Coronary artery (tissue), 2 donors: ENCODE measurements at places on chromosomes 5 and 9.

DNA sequence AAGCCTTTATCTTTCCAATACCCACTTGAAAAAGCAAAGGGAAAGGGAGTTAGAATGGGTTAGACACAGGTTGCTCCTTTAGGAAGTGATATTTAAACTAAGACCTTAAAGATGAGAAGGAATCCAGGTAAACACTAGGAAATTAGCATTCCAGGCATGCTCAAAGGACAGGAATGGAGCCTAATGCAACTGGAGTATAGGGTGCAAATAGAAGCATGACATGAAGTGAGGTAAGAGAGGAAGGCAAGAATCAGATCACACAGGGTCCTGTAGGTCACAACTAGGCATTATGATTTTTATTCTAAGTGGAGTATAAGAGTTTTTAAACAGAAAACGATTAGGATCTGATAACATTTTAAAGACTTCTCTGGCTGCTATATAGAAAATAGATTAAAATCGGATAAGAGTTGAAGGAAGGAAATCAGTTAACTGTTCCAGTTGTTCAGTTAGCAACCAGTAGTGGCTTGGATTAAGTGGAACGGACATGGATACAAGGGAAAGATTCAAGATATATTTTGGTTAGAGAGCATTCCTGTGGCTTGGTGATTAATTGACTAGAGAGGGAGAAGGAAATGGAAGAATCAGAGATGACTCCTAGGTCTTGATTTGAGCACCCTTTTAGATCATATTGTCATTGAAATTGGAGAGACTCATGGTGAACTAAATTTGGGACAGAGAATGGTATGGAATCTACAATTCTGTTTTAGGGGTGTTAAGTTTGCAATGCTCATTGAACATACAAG, 95.9 kb downstream of the FBXO4 start:
- no peak for DNase-seq

- no peak for DNase-seq
Observed at GRCh38 chr9:6877671-6878161, 119.9 kb downstream of the KDM4C start.

- DNase-seq, result no peak
Observed at GRCh38 chr5:138077064-138077696, 6.7 kb upstream of the WNT8A start.

DNA sequence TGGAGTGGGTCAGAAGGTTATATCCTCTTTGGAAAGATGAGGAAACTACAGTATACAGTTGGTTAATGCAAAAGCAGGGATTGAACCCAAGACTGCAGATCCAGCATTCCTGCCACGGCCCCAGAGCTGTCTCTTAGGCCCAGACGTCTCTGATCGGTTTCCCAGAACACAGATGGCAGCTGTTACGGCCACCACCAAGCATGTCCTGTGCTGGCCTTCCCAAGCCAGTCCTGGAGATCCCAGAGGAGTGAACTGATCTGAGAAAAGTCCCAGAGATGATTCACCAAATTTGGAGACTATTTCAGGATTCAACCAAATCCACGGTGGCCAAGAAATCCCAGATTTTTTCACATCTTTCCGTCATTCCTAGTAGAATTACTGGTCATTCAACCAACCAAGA, 20.1 kb downstream of the TNIP1 start:
- DNase-seq, result no peak

- DNase-seq, result no peak
Observed at GRCh38 chr5:142800776-142801494, 30.8 kb downstream of the ARHGAP26 start.

GRCh38 chr5:93570294-93571113, 10.5 kb downstream of the NR2F1-AS1 start:
- DNase-seq, result no peak

DNA sequence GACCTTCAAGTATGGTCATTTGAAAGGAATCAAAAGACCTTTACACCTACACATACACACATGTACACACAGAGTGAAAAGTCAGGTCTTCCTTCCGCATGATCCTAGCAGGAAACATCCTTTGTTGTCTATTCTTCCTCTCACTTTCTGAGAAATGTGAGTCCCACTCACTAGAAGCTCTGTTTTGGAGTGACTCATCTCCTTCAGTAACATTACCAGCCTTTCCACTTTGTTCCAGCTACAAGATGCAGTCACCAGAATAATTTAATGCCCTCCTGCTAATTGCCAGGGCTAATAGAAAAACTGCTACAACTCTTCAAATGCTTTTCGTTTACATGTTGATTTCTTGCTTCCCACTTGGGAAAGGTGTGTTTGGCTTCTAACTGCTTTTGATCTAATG, 417.3 kb downstream of the RASEF start:
- DNase-seq, result no peak

- DNase-seq, result no peak
Observed at GRCh38 chr5:96590796-96591195, 71.4 kb upstream of the CAST start.

DNA sequence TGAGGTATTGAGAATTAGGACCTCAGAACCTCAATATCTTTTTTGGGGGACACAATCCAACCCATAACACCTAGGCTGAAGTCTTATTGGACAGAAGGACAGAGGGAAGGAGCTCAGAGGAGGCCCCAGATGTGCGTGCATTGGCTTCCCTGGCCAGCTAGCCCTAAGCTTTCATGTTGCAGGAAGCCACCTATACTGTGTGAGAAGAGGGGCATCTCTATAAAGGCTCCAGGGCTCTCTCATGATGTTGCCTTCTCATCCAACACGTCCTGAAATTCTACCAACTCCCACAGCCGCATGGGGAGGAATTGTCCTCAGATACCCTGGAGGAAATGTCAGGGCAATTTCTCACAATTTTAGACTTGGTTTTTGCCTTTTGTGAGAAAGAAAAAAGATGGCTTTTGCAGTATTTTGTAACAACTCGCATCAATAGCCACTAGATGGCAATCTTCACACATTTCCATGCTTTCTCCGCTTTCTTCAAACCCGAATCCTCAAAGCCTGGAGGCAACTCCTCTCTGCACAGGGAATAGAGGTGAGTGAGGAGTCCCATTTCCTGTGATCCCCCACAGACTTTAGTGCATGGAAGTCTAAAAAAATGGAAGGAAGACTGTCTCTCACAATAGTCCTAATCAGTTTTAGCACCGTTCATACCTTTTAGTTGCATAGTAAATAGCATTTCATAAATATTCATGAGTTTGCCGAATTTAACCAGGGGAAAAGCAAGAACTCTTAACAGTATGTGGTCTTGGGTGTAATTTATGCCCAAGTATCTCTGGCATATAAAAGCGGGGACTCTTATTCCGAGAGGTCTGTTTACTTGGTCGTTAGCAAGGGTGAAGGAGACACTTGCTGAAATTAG, 7.4 kb upstream of the PPP3R2 start:
- DNase-seq, result no peak

DNA sequence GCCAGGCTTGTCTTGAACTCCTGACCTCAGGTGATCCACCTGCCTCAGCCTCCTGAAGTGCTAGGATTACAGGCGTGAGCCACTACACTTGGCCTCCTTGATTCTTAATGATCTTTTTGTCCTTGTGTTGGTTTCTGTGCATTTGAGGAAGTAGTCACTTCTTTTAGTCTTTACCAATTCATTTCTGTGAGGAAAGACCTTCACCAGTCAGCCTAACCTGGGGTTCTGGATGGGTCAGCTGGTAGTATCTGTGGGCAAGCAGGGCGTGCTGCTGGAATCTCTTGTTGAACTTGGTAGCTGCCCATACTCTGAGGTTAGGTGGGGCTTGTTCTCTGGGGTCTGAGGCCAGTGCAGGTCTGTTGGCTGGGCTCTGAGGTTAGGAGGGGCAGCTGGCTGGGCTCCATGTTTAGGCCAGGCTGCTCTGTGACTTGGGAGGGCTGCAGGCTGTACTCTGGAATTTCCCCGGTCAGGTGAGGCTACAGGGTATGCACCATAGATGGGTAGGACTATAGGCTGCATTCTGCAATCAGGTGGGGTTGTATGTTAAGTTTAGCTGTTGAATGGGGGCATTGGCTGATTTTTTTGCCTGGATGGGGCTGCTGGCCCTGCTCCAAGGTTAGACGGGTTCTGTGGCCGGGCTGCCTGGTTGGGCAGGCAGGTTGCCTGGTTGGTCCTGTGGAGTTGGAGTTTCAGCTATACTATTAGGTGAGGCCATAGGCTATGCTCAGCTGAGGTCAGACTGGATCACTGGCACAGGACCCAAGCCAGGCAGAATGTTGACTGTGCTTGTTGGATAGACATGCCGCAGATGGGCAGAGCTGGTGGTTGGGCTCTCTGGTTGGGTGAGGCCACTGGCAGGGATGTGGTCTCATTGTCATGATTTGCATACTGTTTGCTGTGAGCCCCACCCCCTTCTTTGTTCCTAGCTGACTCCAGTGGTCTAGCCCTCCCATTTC, 19.2 kb downstream of the UBAP1 start:
- DNase-seq, result no peak

DNA sequence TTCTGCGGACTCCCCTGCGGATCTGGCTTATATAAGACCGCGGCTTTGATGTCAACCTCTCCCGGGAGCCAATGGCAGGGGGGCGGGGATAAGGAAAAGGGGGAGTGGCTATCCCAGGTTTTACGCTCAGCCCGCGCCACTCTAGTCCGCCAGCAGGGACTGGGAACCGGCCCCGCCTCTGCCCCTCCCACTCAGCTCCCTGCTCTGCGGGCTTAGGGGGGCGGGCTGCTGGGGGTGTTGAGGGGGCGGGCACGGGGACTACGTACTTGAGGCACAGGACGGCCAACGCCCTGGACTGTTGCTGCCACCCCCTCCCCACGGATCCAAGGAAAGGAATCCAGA, at the start of gene HAND1:
HAND1 (minus strand) TSS at position 4 of the 342 bp plus-strand sequence. CDS start 219 bp downstream, outside the sequence.
- DNase-seq, result no peak

DNA sequence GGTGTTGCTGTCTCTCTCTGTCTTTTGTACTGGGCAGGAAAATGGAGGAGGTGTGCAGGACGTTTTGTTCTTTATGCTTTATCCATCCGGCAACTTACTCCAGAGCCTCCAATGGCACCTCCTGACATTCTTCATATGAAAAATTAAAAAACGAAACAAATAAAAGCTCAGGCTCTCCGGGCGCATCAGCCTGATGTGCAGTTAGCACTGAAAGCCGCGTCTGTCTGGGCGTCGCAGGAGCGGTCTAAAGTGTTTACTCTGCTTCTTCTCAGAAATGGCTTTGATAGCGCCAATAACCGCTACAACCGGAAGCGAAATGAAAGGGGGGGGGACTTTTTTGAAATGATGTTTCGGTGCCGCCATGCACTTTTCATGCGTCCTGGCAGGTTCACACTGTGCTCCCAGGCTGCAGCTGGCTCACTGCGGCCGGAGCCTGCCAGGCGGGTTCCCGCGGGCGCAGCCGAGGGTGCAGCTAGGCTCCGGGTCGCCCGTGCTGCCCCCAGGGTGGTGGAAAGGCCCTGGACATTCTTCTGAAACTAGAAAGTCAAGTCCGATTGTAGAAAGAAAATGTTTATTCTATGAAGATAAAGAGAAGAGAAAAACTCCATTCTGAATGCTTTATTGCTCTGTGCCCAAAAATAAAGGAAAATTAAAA, 407.7 kb upstream of the IRX1 start:
- DNase-seq, result no peak

DNA sequence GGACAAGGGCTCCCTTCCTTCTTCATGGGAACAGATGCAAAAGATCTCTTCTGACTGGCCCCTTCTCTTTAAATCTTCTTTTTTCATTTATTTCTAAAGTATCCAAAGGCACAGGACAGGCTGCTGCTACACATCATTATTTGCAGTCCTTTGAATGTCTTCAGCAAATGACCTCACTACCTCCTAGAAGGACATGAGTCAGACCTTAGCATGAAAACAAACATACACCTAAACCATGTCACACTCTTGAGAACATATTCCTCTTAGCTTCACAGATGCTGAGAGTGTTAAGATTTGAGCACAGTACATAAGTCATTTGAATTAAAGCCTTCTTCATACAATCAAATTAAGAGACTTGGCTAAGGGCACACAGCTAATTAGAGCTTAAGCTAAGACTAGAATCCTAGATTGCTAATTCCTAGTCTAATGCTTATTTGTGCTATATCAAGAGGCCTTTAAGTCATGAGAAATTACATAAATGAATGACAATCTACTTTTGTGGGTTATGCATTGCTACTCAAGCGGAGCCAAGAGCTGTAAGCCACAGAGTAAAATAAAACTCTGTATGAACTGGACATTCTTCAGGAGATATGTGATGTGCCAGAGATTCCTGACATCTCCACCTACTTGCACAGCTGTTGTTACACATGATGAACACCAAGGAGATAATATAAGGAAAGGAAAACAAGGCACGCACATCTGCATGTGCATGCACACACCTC, 109.1 kb upstream of the PTGER4 start:
- DNase-seq, result no peak

- DNase-seq, result no peak
Observed at GRCh38 chr9:109791003-109791677, 11.1 kb downstream of the PALM2AKAP2 start.

DNA sequence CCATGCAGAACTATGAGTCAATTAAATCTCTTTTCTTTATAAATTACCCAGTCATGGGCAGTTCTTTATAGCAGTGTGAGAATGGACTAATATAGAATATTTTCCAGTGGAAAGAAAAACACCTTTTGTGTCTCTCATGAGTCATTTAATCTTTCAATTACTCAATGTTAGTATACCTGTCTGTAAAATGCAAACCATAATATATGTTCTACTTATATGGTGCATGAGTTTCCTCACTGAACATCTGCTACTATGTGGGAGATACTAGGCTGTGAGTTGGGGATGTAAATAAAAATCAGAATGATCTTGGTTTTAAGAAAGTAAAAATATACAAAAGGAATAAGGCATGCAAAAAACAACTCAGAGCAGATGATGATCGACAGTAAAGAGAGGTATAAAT, 15.0 kb downstream of the CDH10 start:
- DNase-seq, result no peak

DNA sequence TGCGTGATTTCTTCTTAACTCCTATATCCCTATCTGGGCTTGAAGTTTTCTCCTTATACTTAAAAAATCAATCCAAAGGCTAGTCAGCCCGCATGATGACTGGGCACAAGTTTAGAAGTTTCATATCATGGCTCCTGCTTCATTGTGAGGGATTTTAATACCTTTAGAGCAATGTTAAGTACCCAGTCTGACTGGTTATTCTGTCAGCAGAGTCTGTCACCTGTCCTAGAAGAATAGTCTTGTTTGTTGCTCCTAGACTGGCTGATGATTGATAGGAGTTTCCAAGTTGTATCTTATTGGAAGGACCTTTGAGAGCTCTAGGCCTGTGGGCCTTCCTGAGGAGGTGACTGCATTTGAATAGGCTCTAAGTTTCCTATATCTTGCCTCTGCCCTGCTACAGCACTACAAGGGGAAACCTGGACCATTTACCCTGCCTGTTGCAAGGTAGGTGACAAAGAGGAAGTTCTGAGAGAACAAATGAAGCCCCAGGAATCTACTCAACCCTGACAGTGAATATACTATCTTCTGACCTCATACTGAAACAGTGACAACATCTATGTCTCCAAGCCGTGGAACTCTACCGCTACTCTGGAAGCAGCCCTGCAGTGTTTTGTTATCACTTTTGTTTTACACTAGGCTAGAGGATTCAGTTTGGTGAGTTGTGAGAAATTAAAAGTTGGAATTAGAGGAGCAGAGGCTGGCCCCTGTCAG, 66.5 kb downstream of the F2RL2 start:
- DNase-seq, result no peak

- no peak for DNase-seq
Observed at GRCh38 chr5:88269222-88269771, 652 bp upstream of the TMEM161B start.

GRCh38 chr9:35981699-35982098, 23.7 kb upstream of the OR2S2 start:
- DNase-seq, result no peak

- no peak for DNase-seq
Observed at GRCh38 chr9:131398204-131398603, 4.3 kb downstream of the PRRC2B start.

GRCh38 chr5:179131886-179132585, 71.9 kb downstream of the ZNF354C start:
- DNase-seq, result no peak
